ENCODE measurements at places on chromosomes 3 and 15.

DNA sequence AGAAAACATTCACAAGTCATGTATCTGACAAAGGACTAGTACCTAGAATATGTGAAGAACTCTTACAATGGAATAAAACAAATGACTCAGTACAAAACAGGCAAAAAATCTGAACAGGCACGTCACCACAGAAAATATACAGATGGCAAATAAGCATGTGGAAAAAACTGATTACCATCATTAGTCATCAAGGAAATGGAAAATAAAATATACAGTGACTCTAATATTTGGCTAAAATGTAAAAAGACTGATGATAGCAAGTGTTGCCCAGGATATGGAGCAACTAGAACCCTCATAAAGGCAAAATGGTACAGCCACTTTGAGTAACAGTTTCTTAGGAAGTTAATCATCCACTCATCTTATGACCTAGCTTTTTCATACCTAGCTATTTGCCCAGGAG lies 95.8 kb upstream of the ABHD17C start:
- DNase-seq, result no peak

DNA sequence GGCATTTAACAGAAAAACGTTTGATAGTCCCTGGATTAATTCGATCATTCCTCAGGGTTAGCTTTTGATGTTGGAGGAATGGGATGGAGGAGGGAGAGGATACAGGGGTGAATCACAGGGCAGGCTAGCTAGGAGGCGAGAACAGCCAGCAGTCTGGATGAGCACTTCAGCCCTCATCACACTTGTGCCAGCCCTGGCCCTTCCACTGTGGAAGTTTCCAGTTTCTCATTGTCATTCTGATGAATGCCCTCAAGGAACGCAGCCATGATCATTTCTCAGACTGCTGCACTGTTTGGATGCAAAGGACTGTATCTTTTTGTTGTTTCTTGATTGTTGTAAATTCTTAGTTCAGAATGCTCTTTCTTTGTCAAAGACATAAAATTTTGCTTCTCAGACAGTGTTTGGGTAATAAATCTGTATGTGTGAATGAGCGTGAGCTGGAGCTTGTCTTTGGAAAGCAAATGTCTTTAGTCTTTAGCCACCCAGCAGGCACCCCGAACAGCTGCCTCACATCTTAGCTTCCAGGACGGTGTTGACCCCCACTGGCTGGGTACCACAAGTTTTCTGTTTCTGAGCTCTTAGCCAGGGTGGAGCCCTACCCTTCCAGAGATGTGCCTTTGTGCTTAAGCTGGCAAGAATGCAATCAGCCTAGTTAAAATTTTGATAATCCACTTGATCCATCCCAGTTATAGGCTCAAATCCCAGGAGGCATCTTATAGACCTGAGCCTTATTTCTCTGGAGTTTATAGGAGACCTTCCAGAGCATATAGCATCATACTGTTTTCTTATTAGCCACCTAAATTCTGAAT lies 121.1 kb downstream of the PDCD6IP start:
- DNase-seq, result no peak

GRCh38 chr3:128278761-128279600 lies 125.7 kb downstream of the EEFSEC start:
- DNase-seq, result no peak

DNA sequence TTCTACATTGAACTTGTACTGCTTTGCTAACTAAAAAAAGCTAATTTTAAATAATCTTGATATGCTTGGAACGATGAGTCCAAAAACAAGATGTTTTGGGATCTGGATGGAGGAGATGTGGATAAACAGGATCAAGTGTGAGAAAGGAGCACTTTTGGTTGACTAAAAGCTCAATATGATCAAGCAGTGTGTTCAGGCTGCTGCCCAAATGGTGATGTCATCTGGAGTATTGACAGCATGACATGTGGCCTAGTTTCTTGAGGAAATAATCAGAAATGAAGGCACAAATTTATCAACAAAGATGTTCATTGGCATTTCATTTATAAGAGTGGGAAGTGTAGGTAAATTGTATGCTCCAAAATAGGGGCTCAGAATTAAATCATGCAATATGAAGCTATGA lies 161.2 kb downstream of the SOX2 start:
- DNase-seq, result no peak

- DNase-seq, result no peak
Measured at GRCh38 chr15:70437089-70437488, 326.3 kb downstream of the UACA start.
